ENCODE measurements at places on chromosomes 7 and 10.

GRCh38 chr7:35253460-35253709 is 515 bp downstream of the TBX20 start:
- no peak for DNase-seq

DNA sequence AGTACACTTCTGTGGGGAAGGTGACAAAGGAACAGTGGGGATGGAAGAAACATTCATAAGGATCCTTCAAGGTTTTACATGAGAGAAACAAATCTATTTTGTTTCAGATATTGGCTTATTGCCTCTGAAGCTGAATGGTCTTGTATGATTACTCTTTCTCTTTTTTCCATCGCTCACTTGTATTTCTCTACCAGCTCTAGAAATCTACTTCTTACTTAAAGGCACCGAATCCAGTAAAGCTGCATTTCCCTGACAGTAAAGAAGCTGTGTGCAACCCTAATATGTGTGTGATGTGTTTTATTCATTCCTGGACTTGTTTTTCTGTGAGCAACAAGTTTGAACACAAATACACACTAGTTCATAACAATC is 45.2 kb upstream of the NXPH1 start:
- DNase-seq, result no peak

DNA sequence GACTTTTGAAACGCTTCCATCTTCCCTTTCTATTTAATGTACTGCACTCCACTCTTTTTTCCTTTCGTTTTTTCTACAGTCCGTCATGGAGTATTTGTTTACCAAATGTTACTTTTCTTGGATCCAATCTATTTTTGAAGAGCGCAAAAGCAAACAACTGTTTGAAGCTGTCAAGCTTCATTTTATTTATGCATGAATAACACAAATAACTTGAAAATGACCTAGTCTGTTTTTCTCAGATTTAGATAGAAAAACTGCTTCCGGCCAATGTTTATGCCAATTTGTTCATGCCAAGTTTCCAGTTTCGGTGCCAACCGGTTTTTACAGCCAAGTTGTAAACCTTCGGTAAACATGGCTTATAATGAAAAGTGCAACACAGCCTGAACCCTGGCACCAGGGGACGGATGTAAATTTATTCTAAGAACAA is 150.9 kb upstream of the KLF6 start:
- DNase-seq, result no peak

- DNase-seq, result no peak
Observed at GRCh38 chr10:49834976-49835375, 72.9 kb upstream of the OGDHL start.
